H1 (cell line): ENCODE measurements at places on chromosomes 7 and 10. TPM values are rescaled to one million over a fixed set of nuclear protein-coding genes. Genes with fewer than 3 reads are reported as not detected.

The PCLO gene
- 3.2 and 3.7 TPM in 2 replicates for total RNA-seq

The ASB10 gene
- total RNA-seq = not detected in 2 replicates

DNA sequence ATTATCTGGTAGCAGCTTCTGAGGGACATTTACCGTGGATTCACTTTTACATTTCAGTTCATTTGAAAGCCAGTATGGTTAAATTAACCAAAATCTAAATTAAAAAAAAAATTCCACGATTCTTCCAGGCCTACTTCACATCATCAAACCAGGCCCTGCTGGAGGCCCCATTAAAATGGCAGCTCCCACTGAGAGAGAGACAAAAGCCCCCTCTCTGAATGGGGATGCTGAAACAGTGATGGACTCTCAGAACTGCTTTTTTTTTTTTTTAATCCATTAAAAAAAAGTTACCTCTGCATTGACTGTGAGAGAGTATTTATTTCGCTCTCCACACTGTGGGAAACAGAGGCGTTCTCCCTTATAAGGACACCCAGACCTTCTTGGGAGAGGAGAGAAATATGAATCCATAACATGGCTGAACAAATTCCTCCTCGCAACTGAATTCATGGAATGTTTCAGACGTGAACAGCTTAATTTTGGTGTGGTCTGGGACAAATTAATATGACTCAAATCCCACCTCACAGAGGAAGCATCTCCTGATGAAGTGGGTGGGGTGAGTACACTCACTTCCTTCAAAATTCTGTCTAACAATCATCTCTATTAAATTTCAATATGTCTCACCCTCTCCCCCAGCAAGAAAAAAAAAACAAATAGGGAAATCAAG, 73.5 kb downstream of the SAMD9 start:
- no peak for DNase-seq
- H3K4me3 ChIP-seq = peak overlapping the region; percentile 50; the same call in 1 of the 2 replicates
- no peaks in the 10 kb centered on the region for H3K36me3 ChIP-seq
- H3K27me3 ChIP-seq = peaks cover 8% of the 10 kb centered on the region; the same call in 1 of the 2 replicates
- H3K27ac ChIP-seq = no peak overlapping the region

- no peak overlapping the region for H3K4me3 ChIP-seq
- no peaks in the 10 kb centered on the region for H3K36me3 ChIP-seq
- no peaks in the 10 kb centered on the region for H3K27me3 ChIP-seq
- H3K4me1 ChIP-seq = no peaks in the 10 kb centered on the region
- no peak for DNase-seq
These were observed 19.2 kb downstream of the PLA2G12B start for GRCh38 chr10:72935361-72935760.

The AGAP9 gene
- 7.2 and 7.7 TPM in 2 replicates for total RNA-seq

The OPN4 gene
- not detected in 2 replicates for total RNA-seq

The AFAP1L2 gene
- 6.2 and 6.4 TPM in 2 replicates for total RNA-seq
